ENCODE measurements at places on chromosomes 16 and 17.

- DNase-seq: no peak
Measured at GRCh38 chr16:56970934-56971767, 9.4 kb downstream of the CETP start.

- no peak for DNase-seq
Measured at GRCh38 chr16:22634954-22635353, 124.3 kb downstream of the NPIPB5 start.

DNA sequence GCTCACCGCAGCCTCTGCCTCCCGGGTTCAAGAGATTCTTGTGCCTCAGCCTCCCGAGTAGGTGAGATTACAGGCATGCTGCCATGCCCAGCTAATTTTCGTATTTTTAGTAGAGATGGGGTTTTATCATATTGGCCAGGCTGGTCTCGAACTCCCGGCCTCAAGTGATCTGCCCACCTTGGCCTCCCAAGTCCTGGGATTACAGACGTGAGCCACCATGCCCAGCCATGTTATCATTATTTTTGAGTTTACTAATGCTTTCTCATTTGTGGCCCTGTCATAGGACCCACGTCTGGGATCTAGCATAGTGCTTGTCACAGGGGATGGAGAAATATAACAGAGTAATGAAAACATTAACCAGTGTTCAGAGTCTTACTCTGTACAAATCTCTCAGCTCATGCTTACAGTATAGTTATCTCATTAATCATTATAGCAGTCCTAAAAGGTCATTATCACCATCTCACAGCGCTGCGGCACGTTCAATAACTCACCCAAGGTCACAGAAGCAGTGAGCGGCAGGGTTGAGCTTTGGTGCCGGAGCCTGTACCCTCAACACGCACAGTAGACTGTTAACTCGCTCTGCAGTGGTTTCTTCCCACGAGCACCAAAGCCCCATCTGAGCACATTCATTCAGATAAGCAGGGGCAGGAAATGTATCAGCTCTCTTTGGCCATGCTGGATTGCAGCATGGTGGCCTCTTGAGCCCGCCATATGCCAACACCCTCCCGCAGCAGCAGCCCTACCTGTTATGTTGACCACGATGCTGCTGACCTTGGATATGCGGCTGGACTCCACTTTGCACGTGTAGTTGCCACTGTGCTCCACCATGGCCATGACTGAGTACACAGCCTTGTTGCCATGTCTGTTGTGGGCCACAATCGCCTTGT, 21.4 kb downstream of the PECAM1 start:
- DNase-seq: no peak

- no peak for DNase-seq
Measured at GRCh38 chr16:22665803-22666202, 148.2 kb upstream of the HS3ST2 start.

Measured in neural progenitor cell (in vitro differentiated cells).